Stimulated activated CD8-positive, alpha-beta memory T cell treated with anti-CD3 and anti-CD28 coated beads, Interleukin-4, amount 100 ng/mL, for 1 hour (primary cell): ENCODE measurements at places on chromosomes 4 and X.

- DNase-seq = no peak
Observed at GRCh38 chr4:184942444-184943425, 75.6 kb upstream of the HELT start.

GRCh38 chr4:19659101-19659500, 592.6 kb upstream of the SLIT2 start:
- DNase-seq = no peak

GRCh38 chrX:150676221-150676620, 17.0 kb upstream of the MTMR1 start:
- no peak for DNase-seq

- DNase-seq = no peak
Observed at GRCh38 chrX:85851418-85851817, 195.9 kb downstream of the CHM start.

DNA sequence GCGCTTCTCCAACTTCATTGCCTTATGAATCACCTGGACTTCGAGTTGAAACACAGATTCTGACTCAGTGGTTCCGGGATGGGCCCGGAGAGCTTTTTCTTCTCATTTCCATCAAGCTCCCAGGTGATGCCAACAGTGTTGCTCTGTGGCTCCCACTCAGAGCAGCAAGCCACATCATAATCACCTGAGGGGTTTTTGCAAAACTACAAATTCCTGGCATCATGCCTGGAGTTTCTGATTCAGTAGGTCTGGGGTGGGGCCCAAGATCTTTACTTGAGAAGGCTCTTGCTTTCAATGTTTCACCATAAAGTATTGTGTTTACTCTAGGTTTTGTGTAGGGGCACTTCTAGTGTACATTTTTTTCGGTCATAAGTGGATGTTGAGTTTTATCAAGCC, 7.0 kb downstream of the MTM1 start:
- no peak for DNase-seq

GRCh38 chr4:8108991-8109390, 49.6 kb downstream of the ABLIM2 start:
- DNase-seq = no peak

- no peak for DNase-seq
Observed at GRCh38 chr4:150278206-150278605, 200.0 kb downstream of the DCLK2 start.

DNA sequence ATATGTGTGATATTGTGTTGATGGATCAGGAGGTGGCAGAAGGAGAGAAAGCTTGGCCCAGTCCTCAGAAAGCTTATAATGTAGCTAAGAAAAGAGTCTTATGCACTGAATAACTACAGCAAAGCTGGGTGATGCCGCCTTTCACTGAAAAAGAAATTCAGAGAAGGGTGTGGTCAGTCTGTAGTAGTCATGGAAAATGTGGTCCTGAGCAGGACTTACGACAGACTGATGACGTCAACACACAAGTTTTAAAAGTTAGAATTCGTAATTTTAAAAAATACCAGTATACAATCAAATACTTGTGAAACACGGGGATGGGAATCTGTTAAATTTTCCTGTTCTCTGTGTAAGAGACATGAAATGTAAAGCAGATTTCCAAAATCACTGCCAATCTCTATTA, 87.0 kb upstream of the RAPGEF2 start:
- DNase-seq = no peak

DNA sequence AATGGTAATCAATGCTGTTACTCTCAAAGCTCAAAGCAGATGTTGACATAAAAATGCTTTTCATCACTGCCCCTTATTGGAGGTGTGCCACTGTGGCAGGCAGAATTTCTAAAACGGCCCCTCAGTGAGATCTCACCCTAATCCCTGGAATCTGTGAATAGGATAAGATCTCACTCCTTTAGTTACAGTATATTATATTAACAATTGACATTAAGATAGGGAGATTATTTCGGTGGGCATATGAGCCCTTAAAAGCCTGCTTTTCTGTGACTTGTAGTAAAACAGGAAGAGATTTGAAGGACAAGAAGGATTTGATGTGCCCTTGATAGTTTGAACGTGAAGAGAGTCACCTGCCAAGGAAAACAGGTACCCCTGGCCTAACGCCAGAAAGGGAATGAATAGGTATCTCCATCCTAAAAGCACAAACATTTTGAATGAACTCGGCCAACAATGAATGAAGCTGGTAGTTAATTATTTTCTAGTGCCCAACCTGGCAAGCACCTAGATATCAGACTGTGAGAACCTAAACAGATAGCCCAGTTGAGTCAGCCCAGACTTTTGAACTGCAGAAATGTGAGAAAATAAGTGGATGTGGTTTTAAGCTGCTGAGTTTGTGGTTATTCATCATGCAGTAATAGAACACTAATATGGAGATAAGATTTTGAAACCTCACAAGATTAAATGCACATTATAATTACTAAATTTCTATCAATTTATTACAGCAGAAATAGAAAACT, 881.6 kb downstream of the PCDH18 start:
- no peak for DNase-seq

DNA sequence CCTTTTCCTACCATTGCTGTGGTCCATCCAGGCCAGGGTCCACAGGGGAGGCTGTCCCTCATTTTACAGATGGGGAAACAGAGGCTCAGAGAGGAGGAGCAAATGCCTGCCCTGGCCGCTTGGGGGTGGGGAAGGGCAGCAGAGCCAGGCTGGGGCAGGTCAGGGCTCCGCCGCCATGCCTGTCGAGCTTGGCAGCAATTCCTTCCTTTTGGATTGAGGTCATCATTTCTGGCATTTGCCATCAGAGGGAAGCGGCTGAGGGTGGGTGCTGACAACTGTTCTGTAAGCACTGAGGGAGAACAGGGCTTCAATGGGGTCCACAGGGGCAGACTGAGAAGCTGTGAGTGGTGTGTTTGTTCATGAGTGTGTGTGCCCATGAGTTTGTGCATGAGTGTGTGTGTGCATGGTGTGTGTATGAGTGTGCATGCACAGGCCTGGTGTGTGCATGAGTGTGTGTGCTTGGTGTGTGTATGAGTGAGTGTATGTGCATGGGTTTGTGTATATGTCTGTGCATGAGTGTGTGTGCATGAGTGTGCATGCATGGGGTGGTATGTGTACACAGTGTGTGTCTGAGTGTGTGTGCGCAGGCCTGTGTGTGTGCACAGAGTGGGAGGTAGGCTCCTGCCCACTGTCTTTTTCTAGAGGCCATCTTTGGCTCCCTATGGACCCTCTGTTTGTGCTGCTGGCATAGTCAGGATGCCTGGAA, 115.2 kb downstream of the SORCS2 start:
- DNase-seq = no peak

- no peak for DNase-seq
Observed at GRCh38 chrX:10578527-10578926, 41.9 kb downstream of the MID1 start.
